Amygdala (tissue), 56 donors: ENCODE measurements at places on chromosomes 5 and 9.

GRCh38 chr5:129046151-129046550 lies 48.4 kb upstream of the ISOC1 start:
- no peak for DNase-seq

- DNase-seq: no peak
These were observed 1.6 kb upstream of the SETX start for GRCh38 chr9:132356324-132356924.

DNA sequence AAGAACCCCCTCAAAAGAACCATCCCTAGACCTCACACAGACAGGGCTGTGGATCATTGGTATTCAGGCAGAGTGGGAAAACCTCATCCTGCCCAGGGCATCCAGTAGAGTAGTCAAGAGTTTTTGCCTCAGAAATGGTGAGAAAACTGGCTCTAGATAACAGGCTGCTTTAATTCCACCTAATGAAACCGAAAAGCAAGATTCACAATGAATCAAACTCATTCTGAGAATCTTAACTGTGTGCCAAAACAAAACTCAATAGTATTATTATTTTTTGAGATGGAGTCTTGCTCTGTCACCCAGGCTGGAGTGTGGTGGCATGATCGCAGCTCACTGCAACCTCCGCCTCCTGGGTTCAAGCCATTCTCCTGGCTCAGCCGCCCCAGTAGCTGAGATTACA lies 17.8 kb upstream of the NPM1 start:
- no peak for DNase-seq

GRCh38 chr9:126616521-126616976 lies 2.8 kb downstream of the LMX1B start:
- DNase-seq: no peak
